ENCODE measurements at places on chromosomes 11 and 22.

DNA sequence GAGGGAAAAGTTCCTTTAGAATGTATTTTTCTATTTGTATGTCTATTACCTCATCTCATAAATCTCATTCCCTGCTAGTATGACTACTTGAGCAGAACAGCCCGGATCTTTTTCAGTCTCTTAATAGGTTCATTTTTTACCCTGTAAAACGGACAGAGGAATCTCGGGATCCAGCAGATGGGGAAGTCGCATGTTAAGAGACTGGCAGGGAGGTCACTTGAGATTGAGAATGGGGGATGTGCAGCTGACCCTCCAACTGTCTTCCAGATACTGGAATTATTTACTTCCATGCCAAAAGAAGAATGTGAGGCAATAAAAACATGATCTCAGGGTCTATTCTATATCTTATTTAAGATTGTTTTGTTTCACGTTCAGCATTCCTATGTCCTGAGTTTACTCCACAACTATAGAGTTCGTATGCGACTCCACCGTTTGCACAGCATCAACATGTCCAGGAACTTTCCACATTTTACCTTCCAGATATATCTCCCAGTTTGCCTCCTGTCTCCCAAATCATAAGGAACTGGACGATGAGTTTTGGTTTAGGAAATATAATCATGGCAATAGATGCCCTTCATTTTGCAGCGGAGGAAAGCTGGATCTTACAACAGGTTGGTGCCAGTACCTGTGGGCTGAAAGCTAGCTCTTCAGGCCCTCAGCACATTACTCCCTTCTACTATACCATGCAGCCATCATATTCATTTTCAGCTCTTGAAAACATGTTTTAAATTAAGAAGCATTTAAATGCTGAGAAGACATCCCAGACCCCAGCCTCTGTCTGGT lies 181.5 kb downstream of the MAML2 start:
- DNase-seq, result no peak

- DNase-seq, result peak; percentile 43
Measured at GRCh38 chr11:117226388-117227385, 5.2 kb downstream of the PCSK7 start.

GRCh38 chr11:77267962-77268361 lies 33.5 kb downstream of the GDPD4 start:
- no peak for DNase-seq

GRCh38 chr22:37184816-37185541 lies 3.1 kb downstream of the C1QTNF6 start:
- DNase-seq, result no peak

- DNase-seq, result no peak
Measured at GRCh38 chr11:1437500-1437899, 47.8 kb downstream of the BRSK2 start.

- no peak for DNase-seq
Measured at GRCh38 chr11:111039982-111040381, 205.5 kb upstream of the POU2AF2 start.

GRCh38 chr11:110474578-110474977 lies 44.8 kb downstream of the FDX1 start:
- no peak for DNase-seq

GRCh38 chr11:70583781-70584218 lies 185.5 kb downstream of the CTTN start:
- no peak for DNase-seq

DNA sequence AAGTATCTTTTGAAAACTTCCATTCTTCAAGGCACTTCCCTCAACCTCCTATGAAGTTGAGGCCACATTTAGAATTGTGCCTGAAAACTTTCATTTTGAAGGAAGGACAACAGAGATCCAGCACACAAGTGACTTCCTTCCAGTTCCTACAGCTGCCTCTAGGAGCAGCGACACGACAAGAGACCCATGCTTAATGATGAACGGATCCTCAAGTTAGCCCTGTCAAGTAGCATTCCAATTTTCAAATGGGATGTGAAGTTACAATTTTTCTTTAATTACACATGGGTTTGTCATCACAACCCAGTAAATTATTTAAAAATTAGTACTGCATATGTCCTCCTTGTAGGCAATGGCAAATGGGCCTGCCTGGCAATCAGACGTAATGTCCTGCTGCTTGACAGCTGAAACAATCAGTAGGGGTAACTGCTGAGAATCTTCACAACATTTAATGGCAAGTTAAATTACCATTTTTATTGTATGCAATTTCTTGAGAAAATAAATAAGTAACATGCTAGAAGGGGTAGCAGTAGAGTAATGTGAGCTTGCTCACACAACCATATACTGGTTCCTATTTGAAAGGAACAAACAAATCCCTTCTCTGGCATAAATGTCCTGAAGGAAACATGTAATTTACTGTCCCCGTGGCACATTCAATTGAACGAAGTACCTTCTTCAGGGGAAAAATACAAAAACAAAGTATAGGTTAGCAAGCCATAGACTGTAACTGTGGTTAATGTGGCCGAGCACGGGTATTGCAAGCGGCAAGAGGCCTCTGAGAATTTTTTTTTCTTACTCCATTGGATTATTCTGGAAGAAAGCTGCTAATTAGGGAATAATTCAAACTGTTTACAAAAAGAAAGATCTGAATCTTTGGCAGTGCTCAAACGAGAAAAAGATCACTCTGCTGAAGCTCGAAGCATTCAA lies 288.3 kb downstream of the CADM1 start:
- no peak for DNase-seq

- no peak for DNase-seq
Measured at GRCh38 chr22:39277142-39277607, 32.4 kb upstream of the PDGFB start.

DNA sequence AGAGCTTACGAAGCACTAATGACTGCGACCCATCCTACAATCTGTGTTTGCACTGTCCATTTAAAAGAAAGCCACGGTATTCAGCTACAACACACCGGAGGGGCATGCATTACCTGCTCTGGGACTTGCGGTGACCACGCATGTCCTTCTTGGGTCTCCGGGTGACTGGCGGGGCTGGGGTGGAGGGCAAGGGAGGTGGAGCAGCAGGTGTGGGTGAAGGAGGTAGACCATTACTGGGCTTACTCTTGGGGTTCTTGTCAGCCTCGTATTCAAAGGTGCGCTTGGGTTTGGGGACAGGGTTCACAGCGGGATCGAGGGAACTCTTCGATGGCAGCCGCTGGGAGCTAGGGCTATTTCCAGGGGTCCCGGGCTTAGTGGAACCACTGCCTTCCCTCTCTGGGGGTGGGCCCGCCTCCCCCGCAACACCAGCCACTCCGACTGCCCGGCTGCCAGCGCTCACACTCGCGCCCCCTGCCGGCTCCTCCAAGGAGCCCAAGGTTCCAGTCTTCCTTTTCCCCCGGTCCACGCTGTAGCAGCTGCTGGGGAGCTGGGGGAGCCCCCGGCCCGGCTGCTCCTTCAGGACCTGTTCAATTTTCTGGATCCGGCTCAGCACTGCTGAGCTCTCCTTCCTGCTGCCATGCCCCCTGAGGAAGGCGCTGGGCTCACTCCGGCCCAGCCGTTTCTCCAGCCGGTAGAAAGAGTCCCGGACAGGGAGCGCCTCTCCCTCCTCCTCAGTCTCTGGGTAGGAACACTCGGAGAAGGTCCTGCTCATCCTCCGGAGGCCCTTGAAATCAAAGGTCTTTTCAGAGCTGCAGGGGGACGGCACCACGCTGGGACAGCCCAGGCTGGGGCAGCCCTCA lies 47.5 kb downstream of the RPL27A start:
- DNase-seq, result no peak

GRCh38 chr22:31448382-31448781 lies 41.3 kb downstream of the EIF4ENIF1 start:
- no peak for DNase-seq

DNA sequence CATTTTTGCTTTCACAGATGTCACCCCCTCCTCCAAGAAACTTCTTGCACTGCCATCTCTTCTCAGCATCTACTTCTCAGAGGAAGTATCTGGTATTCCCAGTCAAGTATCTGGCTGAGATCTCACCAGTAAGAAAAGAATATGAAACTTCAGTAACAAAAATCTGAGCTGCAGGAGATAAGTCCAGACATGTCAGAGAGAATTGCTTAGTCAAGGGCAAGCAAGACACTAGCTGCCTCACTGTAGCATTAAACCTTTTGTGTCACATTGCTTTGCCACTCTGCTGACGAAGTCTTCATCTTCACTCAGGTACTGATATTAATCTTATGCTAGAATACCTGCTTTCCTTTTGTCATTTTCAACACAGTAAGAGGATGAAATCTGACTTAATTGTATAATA lies 70.6 kb upstream of the ZC3H12C start:
- no peak for DNase-seq

DNA sequence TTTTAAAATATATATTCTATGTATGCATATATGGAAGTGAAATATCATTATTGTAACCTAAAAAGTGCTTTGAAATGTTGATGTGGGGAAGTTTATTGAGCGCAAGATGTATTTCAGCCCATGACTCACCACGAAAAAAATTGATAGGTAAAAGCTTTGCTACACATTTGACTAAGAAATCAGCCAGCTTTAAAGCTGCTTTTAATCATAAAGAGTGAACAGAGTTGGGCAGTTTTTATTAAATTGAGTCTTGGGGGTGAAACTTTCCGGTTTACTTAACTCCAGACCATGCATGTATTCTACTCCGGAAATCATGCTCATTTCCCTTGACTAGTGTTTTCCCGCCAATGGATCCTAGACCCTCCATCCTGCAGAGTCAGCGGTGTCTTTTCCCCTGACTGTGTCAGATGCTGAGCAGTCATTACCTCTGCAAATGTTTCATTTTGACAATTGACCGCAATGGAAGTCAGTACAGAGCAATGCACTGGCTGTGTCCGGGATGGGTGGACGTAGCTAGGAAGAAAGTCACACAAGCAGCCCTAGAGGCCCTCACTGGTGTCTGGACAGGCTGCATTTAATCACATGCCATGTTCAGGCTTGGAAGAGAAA lies 47.2 kb upstream of the MPEG1 start:
- no peak for DNase-seq

GRCh38 chr22:23569291-23569690 lies 10.8 kb downstream of the IGLL1 start:
- DNase-seq, result no peak

DNA sequence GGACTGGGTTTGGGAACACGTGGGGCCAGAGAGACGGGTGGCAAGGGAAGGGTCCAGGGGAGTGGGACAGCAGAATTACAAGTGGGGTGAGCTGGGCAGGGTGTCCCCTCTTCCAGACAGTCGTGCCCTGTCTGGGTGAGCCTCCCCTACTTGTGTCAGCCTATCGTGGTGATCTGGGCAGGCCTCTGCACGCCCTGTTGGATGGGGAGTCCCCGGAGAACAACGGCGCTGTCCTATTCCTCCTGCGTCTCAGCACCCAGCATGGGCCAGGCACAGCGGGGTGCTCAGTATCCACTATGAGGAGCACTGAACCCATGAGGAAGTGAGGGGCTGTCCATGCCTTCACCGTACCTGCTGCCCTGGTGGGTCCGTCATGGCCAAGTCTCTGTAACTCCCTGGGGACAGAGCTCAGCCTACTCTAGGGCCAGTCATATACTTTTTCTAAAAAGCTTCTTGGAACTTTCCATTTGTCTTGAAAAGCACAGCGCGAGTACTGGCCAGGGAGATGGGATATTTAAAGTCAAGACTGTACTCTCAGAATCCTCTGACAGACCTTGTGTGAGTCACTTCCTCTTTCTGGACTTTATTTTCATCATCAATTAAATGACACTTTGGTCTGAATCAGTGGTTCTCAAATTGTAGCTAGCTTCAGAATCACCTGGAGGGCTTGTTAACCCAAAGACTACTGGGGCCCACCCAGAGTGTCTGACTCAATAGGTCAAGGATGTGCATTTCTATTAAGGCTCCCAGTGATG lies 81.7 kb upstream of the NECTIN1 start:
- no peak for DNase-seq

- no peak for DNase-seq
Measured at GRCh38 chr11:103109818-103110388, 677 bp downstream of the DYNC2H1 start.

DNA sequence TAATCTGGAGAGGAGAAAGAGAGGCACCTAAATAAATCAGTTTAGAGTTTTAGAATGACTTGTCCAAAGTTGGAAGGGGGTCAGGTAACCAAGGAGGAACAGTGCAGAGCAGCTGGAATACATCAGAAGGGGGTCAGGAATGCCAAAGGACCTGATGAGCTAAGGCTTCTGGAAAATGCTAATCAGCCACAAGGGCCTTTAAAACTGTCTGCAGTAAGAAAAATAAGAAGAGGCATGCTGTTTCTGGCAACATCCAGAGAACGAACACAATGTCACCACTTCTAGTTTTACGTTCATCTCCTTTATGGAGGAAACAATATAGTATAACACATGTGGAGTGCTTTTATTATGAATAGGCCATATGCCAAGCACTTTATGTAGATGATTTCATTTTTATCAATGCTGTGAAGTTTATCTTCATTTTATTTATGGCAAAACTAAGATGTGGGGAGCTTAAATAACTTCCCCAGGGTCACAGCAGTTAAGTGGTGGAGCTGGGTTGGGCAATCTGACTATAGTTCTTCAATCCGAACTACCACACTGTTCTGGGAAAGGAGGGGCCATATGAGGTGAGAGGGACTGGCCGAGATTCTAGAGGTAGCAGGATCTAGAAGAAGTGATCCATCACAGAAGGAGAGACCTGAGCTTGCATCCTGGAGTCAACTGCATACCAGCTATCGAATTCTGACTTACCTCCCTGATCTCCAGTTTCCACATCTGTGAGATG lies 22.6 kb downstream of the ACO2 start:
- DNase-seq, result no peak

DNA sequence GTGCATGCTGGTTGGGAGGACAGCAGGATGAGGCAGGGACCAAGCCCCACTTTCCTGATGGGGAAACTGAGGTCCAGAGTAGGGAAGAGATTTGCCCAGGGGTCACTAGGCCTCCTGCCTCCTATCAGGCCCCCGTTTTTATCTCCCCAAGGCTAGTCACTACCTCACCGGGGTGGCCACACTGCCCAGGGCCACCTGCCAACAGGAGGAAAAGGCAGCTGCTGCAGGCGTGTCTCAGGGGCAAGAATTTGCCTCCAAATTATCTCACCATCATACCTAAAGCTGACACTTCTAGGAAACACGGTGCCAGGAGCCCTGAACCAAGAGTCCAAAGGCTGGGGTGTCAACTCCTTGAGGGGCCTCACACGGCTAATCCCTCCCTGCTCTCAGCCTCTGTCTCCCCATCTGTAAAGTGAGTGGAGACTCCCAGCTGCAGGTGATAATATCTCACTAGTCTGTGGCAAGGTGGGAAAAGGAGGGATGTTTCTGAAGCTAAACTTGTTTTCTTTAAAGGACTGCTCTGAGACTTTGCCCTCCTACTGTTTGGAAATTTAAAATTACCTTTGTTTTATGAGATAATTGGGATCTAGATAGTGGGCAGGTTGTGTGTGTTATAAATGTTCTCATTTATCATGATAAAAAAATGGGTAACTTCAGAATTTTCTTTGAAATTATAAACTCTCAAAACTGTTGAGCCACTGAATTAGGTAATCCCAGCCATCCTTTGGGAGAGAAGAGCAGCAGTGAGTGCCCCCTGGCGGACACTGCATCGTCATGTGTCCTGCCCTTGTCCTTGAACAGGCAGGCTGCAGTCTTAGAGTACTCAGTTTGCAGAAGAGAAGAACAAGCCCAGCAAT lies 60.0 kb downstream of the MYO7A start:
- DNase-seq, result peak; percentile 59

GRCh38 chr11:100777103-100777502 lies 90.0 kb downstream of the ARHGAP42 start:
- DNase-seq, result no peak

- DNase-seq, result no peak
Measured at GRCh38 chr11:30091246-30091645, 74.4 kb upstream of the KCNA4 start.

Measured in naive thymus-derived CD8-positive, alpha-beta T cell (primary cell).